HL-60 (cell line): ENCODE measurements at places on chromosomes 5 and 9.

GRCh38 chr9:91148306-91148705 lies 213.4 kb downstream of the AUH start:
- DNase-seq: no peak

DNA sequence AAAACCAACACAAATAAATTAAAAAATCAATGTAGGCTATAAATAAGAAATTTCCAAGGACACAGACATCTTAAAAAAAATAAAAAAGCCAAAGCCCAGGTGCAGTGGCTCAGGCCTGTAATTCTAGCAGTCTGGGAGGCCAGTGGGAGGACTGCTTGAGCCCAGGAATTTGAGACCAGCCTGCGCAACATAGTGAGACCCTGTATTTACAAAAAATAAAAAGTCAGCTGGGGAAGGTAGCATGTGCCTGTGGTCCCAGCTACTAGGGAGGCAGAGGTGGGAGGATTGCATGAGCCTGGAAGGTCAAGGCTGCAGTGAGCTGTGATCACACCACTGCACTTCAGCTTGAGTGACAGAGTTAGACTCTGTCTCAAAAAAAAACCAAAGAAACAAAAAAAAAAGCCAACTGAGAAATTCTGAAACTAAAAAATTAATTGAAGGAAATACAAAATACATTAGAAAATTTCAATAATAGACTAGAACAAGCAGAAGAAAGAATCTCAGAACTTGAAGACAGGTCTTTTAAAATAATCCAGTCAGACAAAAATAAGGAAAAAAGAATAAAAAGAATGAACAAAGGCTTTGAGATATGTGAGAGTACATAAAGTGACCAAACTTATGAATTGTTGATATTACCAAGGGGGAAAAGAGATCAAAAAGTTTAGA lies 149.5 kb upstream of the PANK3 start:
- no peak for DNase-seq

DNA sequence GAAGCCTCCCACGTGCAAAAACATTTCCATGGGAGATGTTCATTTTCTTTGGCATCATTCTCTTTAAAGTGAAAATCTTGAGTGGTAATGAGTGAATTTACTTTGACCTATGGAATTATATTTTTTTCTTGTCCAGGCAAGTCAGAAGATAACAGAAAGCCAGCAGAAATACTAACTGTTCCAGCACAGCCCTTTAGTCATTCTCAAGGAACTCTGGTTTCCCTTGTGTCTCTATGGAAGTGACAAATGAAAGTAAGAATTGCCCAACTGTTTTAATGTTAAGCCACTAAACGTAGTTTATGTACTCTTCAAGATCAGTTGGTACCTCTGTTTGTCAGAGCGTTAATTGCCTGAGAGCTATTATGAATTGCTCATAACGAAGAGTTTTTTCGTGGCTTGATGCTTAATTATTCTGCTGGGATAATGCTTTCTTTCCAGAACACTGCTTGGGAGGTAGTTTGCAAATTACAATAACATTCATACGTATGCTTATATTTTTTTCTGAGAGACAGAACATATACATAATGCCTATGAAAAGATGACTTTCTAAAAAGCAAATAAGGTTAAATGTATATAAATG lies 84.5 kb upstream of the CER1 start:
- no peak for DNase-seq

DNA sequence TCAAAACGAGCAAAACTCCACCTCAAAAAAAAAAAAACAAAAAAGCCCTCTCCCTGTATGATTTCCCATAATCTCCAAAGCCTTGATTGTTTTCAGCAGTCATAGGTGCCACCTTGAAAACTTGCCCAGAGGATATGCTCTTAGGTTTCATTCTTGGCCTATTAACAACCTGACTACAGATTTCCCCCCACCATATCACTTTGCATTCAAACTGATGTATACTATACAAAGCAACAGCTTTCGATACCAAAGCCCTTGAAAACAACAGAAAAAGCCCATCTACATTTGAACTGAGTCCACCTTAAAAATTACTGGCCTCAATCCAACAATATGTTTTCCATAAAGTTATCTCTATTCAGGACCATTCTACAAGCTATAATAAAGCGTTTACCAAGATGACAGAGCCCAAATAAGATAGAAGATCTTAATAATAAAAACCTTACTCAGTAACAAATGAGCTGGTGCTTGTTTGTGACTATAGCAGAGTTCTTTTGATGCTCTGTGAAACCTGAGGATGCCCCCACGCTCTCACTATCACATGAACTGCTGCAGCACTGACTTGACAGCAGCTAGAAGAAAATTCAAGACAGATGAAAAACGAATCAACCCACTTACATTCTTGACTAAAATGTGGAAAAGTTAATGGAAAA lies 44.4 kb downstream of the FNBP1 start:
- DNase-seq: no peak

- DNase-seq: no peak
Measured at GRCh38 chr5:1952444-1953099, 69.8 kb upstream of the IRX4 start.

DNA sequence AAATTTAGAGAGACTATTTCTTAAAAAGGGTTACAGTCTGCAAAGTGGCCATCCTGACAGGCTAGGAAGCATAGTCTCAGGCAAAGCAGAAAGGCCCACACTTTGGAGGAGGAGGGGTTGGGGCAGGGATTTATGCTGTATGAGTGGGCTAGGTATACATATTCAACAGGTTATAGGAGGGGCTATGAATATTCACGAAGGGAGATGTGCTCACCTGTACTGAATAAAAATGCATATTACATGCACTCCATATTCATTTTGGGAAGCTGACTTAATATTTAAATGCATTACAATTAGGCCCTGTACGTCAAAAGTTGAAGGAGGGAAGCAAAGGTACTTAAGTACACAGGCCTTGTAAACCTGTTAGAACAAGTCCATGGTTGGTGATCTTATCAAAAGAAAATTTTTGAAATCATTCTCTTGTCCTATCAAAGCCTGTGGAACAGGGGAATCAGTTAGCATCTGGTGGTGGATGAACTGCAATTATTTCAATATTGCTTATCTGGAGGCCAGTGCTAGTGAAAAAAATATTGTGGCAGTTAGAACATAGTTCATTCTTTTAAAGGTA lies 1.6 kb downstream of the CENPP start:
- no peak for DNase-seq

GRCh38 chr9:106286249-106286648 lies 576.7 kb upstream of the ZNF462 start:
- no peak for DNase-seq

DNA sequence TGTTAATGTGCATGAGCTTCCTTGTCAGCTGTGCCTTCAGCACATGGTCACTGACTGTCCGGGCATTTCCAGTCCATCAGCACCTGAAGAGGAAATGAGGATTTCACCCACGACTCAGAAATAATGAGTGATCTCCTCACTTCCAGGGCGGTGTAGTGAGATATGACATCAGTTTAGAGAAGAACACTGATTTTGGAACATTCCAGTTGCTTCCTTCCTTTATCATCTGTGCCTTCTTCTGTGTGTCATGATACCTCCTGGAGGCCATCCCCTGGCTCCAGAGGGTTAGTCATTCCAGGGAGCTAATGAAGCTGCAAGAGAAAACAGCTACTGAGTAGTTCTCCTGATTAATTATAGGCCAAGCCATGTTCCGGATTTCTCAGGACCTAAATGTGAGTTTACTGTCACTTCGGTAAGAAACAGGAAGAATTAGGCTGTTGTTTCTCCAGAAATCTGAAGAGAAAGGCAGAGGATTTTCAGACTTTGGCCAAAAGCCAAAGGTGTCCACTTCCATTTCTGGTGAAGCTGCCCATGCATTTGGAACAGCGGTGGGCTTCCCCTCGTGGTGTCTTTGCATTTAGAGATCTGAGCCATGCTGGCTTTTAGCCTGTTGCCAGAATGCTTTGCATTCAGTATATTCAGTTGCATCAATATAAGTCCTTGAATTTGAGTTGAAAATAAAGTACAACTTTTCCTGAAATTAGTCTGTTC lies 161.3 kb upstream of the OTULINL start:
- DNase-seq: no peak

DNA sequence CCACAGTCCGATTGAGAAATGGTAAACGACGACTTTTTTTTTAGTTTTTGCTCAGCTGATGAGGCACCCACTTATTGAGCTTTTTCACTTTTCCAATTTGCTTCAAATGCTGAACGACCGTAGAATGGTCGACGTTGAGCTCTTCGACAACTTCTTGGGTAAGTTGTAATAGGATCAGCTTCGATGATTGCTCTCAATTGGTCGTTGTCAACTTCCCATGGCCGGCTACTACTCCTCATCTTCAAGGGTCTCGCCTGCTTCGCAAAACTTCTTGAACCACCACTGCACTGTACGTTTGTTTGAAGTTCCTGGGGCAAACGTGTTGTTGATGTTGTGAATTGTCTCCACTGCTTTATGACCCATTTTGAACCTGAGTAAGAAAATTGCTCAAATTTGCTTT lies 35.7 kb downstream of the NSD1 start:
- no peak for DNase-seq

DNA sequence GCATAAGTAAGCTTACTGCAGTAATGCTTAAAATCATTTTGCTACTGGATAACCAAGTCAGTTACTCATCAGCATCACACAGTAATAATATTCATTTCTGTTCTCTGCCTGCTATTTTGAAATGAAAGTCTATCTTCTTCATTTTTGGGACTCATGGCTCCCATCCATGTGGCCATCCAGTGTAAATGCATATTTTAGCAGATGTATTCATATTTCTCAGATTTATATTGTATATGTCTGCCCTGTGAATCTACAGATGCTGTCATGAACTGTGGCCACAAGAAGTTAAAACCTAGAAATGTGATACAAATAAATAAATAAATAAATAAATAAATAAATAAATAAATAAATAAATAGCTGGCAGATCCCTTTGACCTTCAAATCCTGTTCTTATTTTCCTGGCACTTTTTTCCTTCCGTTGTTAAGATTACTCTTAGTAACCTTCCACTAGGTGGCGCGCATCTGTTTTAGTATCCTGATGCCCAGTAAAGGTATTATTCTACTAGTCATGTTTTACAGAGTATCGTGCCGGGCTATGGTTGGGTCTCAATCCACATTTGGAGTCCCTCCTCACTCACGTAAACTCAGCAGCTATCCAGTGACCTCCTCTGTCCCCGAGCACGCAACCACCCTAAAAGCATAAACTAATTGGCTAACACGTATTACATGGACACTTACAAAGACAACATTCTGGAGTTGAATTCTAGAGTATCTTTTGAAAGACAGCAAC lies 79.2 kb upstream of the IL7R start:
- peak; percentile 70 for DNase-seq

DNA sequence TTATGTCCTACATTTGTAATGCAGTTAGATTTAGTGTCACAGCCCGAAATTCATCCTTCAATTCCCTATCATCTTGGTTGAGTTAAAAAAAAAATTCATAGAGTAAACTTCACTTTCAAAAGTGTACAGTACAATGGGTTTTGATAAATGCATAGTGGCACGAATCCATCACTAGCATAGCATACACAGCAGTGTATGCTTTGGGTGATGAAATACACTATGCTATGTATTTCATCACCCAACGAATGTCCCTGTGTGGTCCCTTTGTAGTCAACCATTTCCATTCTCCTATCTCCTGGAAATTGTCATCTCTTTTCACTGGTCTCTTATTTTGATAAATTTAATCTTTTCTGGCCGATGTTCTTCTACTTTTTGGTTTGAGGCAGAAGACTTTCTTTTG lies 129.4 kb upstream of the BASP1 start:
- DNase-seq: no peak

- no peak for DNase-seq
Measured at GRCh38 chr9:8718121-8718725, 918.6 kb upstream of the DMAC1 start.

GRCh38 chr9:68819065-68819464 lies 114.0 kb downstream of the PIP5K1B start:
- no peak for DNase-seq

DNA sequence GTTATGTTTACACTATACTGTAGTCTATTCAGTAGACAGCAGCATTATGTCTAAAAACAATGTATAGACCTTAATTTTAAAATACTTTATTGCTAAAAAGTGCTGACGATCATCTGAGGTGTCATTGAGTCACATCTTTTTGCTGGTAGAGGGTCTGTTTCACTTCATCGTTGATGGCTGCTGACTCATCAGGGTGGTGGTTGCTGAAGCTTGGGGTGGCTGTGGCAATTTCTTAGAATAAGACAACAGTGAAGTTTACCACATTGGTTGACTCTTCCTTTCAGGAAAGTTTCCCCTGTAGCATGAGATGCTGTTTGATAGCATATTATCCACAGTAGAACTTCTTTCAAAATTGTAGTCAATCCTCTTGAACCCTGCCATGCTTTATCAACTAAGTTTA lies 150.3 kb downstream of the FBXL7 start:
- DNase-seq: no peak

- no peak for DNase-seq
Measured at GRCh38 chr5:56183506-56183905, 49.6 kb downstream of the ANKRD55 start.

DNA sequence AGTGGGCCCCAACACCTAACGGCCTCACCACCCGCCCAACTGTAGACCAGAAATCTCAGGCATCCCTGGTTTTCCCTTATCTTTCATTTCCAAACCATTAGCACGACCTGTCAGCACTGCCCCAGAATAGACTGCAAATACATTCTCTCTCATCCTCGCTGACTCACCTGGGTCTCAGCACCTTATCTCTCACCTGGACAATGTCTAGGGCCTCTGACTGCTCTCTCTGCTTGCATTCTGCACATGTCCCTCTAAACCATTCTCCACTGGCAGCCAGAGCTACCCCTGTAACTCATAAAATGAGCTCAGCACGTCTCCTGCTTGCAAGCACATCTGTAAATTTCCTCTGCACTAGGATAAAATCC lies 12.7 kb downstream of the CKMT2 start:
- no peak for DNase-seq

- DNase-seq: no peak
Measured at GRCh38 chr5:122291000-122291901, 20.8 kb upstream of the SNCAIP start.

- no peak for DNase-seq
Measured at GRCh38 chr5:77423022-77423750, 68.9 kb downstream of the WDR41 start.

DNA sequence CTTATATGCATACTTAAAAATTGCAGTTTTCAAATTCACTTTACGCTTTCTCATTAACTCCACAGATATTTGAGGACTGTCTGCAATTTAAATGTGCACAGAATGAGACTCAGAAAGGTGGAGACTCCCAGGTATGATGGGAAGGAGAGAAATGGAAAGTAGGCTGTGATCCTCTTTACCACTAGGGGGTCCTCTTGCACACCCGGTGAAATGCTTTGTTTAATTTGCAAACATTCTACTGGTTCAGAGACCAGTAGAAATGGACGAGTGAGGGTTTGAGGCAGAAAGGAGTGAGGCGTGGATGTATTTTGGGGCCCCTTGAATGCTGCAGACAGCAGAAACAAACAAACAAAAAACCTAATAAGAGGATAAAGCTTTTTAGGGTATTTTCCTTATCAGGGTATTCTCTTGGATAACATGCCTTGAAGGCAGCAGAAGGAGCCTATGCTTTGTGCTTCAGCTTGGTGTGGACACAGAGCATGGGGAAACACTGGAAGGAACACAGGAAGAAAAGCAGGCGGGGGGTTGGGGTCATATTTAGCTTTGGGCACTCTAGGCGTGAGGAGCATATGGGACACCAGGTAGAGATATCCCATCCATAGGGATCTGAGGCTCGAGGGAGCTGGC lies 410.1 kb downstream of the DMRT2 start:
- DNase-seq: no peak
